ENCODE measurements at places on chromosomes 6 and 20.

GRCh38 chr6:139570166-139570565 is 195.7 kb upstream of the CITED2 start:
- no peak for DNase-seq

DNA sequence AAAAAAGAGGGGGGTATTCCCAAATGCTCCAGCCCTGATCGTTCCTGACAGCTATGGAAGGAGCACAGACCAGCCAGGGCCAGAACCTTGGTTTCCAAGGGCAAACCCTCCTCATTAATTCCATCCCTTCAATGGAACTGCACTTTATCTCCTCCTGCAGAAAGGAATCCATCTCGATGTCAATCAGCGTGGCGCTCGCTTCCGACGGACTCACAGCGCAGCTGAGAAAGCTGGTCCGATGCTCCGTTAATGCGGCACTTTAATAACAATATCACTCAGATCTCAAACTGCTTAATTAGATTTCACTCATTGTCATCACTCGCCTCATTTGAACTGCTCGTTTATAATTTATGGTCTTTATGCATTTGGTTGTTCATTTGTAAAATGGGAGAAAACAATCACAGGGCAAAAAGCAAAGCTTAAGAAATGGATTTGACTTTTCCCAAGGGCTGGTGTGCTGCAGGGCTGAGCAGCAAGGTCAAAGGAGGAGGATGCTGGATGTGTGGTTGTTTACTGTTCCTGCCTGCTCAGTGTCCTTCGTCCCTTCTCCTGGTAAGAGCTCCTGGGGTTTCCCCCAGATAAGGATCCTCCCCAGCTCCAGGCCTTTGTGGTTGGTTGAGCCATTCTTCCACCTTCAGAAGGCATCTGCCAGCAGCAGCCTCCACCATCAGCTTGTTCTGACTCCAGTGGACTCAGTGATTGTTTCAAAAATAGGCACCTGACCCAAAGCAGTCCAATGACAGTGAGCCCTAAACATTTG is 152.7 kb downstream of the ANKRD60 start:
- DNase-seq: no peak

DNA sequence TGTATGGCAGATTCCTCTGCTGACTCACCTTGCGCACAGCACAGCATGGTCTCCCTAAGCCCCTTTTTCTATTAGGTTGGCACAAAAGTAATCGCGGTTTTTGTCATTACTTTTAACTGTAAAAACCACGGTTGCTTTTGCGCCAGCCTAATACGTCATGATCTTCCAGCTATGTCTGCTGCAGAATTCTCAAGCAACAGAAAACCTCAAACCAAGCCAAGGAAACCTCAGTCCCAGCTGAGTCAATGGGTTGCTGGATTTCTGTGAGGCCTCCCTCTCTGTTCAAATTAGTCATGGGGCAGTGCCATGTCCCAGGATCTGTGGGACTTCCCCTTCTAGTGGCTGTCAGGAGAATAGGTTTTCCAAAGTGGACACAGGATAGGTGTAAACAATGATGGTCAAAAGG is 15.7 kb upstream of the ENPP1 start:
- no peak for DNase-seq

GRCh38 chr20:35988910-35989463 is 20.6 kb downstream of the CNBD2 start:
- DNase-seq: no peak

GRCh38 chr20:17129089-17129488 is 97.8 kb upstream of the PCSK2 start:
- DNase-seq: no peak

- no peak for DNase-seq
Observed at GRCh38 chr6:85810558-85810957, 167.9 kb upstream of the SYNCRIP start.

DNA sequence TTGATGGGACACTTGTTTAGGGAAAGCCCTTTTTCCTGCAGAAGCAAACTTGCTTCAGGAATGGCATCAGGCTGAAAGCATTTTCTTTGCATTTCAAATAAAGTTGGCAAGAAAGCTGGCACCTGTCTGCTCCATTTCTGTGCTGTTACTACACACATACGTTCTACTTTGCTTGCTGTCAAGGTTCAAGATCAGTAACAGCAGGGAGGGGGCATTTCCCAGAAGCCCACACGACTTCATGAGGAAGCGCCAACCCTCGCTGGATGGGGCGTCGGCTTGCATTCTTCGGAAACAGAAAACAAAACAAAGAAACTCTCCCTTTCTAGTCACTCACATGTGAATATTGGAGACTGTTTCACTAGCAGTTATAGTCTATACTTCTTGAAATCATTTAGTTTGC is 46.4 kb downstream of the AKAP12 start:
- no peak for DNase-seq

- DNase-seq: no peak
Observed at GRCh38 chr6:102553214-102553613, 1159.7 kb downstream of the GRIK2 start.
